AML-193 (cell line): ENCODE measurements at places on chromosomes 3 and 15.

DNA sequence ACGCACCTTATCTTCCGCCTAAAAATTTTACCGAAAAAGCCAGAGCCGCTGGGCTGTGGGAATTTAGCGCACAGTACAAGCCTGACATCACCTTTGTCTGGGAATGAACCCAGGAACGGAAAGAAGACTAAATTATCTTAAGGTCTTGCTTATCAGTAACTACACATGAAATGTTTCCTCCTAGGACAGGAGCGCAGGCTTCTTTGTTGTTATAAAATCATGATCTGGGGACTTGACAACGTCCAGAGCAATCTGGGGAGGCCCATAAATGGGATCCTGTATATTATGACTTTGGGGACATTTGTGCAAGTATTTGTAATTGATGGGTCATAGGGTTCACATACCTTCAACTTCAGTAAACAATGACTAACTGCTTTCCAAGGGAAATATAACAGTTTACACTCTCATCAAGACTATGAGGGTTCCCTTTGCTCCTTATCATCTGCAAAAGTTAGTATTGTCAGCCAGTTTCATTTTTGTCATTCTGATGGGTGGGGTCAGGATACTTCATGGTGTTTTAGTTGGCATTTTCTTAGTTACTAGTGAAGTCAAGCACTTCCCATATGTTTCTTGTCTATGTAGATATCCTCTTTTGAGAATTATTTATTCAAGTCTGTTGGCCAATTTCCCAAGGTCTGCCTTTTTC lies 213.9 kb upstream of the PFN2 start:
- DNase-seq: no peak

- DNase-seq: no peak
Measured at GRCh38 chr3:14297784-14298236, 104.6 kb upstream of the SLC6A6 start.

DNA sequence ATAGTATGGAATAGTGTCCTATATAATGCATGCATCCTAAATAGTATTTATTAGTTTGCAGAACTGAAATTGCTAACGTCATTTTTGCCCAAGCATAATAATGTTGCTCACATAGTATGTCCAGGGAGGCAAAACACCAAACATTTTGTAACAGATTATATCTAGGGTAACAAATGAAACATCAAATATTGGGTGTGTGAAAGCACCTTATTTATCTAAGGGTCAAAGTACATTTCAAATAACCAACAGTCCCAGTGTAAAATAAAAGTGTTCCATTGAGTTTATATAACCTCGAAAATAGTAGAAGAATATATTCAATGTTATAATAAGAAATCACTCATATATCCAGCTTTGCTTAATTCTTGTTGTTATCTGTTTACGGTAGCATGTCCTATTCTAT lies 363.1 kb downstream of the CADM2 start:
- no peak for DNase-seq

GRCh38 chr15:31148297-31149087 lies 47.0 kb upstream of the TRPM1 start:
- no peak for DNase-seq

- no peak for DNase-seq
Measured at GRCh38 chr3:90184861-90185260, 1077.4 kb downstream of the EPHA3 start.

DNA sequence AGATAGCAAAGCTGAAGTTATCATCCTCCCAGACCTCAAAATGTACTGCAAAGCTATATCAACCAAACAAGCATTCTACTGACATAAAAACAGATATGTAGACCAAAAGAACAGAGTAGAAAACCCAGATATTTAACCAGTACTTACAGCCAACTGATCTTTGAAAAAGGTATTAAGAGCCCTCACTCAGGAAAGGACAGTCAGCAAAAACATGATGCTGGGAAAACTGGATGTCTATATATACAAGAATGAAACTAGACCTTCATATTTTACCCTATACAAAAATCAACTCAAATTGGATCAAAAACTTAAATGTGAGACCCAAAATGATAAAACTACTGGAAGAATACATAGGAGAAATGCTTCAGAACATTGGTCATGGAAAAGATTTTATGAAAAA lies 87.5 kb upstream of the MME start:
- no peak for DNase-seq

- DNase-seq: no peak
Measured at GRCh38 chr3:187765342-187765741, 20.1 kb upstream of the BCL6 start.

GRCh38 chr3:179927191-179927590 lies 109.5 kb downstream of the PEX5L start:
- DNase-seq: no peak

DNA sequence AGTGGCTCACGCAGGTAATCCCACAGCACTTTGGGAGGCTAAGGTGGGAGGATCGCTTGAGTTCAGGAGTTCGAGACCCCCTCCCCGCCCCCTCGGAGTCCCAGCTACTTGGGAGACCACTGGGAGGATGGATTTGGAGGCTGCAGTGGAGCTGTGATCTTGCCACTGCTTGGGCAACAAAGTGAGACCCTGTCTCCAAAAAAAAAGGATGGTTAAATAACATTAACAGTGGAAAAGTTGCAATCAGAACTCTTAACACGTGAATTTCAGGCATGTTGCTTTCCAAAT lies 1.4 kb upstream of the TMEM87A start:
- no peak for DNase-seq

- DNase-seq: no peak
Measured at GRCh38 chr3:120280566-120280965, 4.5 kb downstream of the GPR156 start.

DNA sequence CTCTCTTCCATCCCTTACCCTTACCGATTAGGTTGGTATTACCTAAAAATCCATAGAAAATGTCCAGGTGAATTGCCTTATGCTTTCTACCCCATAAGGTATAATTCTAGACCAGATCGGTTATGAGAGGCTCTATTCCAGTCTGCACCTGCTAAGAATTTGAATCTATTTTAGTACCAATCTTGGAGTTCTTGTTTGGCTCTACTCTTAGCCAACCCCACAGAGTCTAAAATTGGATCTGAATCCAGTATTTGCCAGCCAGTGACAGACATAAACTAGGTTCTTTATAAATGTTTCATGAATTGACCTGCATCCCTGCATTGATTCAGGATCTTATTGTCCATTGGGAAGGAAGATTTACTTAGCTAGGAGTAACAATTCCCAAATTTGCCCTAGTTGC lies 6.5 kb downstream of the KLHL24 start:
- DNase-seq: no peak

DNA sequence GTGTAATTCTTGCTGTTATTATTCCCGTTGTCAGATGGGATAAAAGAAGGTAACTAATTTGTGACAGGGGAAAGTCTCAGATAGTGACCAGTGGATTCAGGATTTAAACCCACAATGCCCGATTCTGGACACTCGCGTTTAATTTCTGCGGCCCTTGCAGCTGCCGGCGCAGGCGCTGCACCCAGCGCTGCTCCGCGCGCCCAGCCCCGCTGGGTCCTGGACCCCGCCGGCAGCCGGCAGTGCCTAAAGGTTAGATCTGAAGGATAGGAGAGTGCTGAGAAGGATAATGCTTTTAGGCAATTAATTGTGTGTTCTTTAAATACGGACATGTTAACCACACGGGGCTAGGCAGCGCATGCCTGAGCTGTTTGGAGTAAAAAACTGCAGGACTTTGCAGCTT lies 3.6 kb upstream of the MKRN3 start:
- no peak for DNase-seq

- DNase-seq: no peak
Measured at GRCh38 chr15:70217226-70218160, 119.8 kb upstream of the TLE3 start.

GRCh38 chr3:45043728-45044299 lies 17.7 kb downstream of the CLEC3B start:
- peak; percentile 35 for DNase-seq

DNA sequence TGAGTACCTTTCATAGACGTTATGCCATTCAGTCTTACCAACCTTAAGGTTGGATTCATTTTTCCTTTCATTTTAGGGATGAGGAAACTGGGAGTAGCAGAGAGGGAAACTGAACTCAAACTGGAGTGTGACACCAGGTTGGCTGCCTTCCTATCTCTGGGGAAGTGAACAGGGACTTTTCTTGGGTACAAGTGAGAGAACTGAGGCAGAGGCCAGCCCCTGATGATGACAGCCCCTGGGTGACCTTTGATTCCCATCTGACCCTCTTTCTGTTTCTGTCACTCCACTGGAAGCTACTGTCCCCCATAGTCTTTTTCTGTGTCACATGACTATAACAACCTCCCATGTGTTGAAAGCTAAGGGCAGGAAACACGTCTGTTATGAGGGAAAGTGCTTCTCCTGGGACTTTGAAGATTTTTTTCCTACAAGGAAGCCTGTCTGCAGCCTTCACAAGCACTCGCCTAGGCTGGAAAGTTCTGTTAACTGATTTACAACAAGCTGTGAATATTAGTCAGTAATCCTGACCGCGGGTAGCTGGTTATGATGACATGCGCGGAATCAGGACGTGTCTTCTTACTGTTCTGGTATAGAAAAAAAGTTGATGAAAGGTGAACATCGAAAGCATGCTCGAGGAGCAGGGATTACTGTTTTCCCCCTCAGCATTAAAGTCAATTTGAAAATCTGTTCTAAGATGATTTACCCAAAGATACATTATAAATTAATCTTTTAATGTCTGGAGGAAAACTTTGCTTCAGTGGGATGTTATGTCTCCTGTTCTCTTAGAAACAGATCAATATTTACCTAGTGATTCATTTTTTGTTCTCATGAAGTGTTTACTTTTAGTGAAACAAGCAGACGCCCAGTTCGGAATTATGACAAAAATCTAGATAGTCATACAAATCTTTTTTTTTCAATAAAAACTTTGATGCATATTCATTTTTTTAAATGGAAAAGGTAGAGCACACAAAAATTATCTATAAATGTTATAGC lies 31.5 kb downstream of the ABHD2 start:
- no peak for DNase-seq

DNA sequence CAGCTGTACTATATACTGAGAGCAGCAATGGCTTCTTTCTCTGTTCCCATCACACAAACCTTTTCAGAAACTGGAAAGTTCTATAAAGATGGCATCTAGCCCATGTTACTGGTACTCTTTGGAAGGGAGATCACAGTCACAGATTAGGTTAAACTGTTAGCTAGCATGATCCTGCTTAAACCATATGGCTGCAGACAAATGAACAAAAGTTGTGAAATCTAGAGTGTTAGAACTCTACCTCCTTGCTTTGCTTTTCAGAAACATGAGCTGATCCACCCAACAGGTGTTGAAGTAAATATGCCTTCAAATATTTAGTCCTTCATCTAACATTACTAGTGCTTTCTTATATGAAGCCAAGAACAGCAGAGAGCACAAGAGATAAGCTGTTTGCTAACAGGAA lies 102.6 kb downstream of the SNRK start:
- DNase-seq: peak; percentile 16

GRCh38 chr3:50267280-50267913 lies 1.6 kb upstream of the SEMA3B start:
- no peak for DNase-seq
